GM06990 (cell line): ENCODE measurements at places on chromosomes 5 and 9.

DNA sequence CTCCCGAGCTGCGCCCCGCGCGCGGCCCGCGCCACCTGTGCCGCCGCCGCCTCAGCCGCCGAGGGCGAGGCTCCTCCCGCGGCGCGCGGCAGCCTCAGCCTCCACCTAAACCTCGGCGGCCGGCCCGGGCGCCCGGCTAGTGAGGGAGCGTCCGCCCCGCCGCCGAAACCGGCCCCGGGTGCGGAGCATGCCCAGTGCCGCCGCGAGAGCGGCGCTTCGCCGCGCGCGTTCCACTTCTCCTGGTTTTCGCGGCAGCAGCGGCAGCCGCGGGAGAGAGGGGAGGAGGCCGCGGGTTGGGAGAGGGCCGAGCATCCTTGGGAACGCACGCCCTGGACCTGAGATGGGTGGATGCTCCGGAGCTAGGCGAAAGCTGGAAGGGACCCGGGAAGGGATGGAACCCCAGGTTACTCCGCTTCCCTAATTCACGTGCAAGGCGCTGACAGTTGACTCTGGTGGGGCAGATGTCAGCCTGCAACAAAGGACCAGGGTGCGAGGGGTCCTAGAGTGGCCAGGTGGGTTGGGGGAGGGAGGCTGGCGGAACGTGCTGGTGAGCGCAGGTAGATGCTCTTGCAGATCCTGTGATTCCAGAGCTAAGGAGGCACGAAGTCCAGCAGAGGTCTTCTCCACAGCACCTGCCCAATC is at the start of gene CTNND2:
Gene CTNND2, minus strand, starts transcription at position 182 of the 642 bp plus-strand sequence. CDS start 593 bp downstream, outside the sequence.
- DNase-seq = peak; percentile 8

- no peak for DNase-seq
These were observed 1523.6 kb upstream of the WWC1 start for GRCh38 chr5:166767858-166768257.

GRCh38 chr9:135775911-135776310 is 73.9 kb downstream of the KCNT1 start:
- DNase-seq = no peak

DNA sequence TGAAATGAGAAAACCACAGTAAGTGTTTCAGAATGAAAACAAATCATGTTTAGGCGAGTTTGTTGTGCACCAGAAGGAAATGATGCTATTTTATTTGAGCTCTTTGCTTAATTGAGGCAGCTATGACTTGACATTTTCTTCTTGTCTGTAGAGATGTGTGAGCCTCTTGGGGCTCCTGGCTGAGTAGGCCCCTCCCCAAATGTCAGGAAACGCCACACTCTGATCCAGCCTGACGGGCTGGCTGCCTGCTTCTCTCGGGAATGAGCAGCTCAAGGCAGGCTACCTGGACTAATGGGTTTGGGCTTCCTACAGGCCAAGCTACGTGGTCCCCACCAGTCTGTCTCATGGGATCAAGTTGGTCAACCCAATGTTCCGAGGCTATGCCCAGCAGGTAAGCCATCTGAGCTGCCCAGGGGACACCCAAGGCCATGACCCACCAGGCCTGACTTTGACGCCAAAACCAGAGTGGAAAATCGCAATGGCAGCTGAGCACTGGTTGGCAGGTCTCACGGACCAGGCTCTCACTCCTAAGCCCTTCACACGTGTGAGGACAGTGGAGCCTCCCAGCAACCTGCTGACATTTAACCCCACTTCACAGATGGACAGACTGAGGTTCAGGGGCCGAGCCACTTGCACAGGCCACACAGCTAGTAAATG is 29.9 kb downstream of the USP20 start:
- DNase-seq = peak; percentile 23

GRCh38 chr9:117218951-117219350 is 195.9 kb downstream of the ASTN2 start:
- no peak for DNase-seq

- peak; percentile 89 for DNase-seq
These were observed at the start of gene FUBP3 for GRCh38 chr9:130578865-130579737. Gene FUBP3 (plus strand): TSS chr9:130579577. CDS start chr9:130579681, 104 bp downstream.

GRCh38 chr5:80037366-80037765 is 2.2 kb downstream of the THBS4 start:
- peak; percentile 9 for DNase-seq

DNA sequence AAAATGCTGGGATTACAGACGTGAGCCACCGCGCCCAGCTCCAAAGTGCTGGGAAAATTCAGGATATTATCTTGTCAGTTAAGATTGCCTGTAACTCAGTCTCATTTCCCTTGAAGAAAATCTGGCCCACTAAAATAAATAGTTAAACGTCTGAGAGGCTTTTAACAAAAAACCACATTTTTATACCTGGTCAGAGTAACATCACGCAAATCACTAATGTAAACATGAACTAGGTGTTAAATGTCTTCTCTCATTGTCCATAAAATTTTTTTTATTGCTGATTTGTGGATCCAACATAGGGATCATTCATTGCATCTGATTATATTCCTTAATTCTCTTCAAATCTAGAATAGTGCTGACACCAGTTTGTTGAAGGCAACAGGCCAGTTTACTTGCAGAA is 22.3 kb downstream of the CNOT6 start:
- DNase-seq = no peak

DNA sequence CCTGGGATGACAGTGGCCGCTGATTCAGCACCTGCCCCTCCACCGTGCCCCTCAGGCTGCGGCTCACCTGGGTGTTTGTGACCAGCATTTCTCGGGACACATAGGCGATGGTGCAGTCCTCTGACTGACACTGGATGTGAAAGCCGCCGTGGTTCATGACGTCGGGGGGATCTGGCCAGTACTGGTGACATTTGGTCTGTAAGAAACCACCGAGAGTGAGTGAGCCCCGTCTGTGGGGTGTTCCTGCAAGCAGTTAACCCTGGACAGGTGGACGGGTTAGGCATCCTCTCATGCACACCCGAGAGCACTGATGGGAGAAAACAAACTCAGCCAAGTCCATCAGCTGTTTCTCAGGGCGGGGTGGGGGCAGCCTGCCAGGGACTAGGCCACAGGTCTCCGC is 62.5 kb upstream of the EPB41L4B start:
- no peak for DNase-seq

GRCh38 chr5:139593716-139594319 is 32.7 kb downstream of the UBE2D2 start:
- DNase-seq = no peak

DNA sequence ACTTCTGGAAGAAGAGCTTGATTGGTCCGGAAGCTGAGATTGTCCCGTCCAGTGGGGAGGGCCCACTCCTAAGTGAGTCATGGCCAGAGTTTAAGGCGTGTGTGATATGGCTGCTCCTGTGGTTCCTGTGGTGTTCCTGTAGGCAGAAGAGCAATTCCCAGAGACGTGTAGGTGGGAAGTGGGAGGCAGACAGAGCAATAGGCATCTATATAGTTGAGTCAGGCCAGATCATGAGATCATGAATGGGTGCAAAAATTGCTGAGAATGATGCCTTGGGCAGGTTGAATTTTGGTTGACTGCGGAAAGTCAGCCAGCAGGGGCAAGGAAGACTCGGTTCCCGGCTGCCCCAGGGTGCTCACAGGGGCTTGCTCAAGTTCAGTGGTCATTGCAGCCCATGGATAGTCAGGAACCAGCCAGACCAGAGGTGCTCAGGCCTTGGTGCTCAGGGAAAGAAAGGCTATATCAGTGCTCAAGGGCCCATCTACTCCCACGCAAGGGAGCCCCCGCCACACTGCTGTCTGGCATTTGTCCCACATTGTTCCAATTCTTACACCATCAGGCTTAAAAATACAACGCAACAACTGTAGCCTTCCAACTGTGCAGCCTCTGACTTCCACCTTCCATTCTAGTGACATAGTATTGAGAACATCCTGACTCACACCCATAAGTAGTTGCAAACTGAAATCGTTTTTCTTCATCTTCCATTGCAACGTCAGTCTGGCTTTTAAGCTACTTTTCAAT is 21.0 kb upstream of the GSN start:
- no peak for DNase-seq

DNA sequence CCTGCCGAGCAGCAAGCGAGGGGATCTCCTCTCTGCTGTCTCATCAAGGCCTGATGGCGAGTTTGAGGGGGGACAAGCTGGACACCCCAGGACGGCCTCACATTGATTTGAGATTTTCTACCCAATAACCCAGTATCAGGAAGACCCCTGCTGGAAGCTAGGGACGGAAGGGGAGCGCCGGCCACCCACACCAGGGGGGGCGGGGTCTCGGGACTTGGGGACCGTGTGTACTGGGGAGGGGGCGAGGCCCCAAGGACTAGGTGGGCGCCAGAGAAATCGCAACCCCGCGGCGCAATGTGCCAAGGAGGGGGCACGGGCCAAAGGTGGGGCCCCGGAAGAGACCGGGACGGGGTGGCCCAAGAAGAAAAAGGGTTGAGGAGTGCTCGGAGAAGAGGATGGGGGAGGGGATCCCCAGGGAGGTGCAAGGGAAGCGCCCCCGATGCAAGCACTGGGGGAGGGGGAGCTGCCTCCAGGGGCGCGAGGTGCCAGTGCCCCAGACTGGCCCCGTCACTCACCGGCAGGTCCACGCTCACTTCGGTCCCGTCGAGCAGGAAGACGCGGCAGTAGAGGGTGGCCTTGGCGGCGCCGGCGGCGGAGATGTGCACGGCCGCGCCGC is 1.1 kb downstream of the EPB41L4B start:
- peak; percentile 22 for DNase-seq

- DNase-seq = no peak
These were observed 218.5 kb downstream of the TAF11L14 start for GRCh38 chr5:17852740-17853139.

- DNase-seq = no peak
These were observed 18.1 kb upstream of the ZNF484 start for GRCh38 chr9:92895812-92896436.

- no peak for DNase-seq
These were observed 7.8 kb downstream of the LPAR1 start for GRCh38 chr9:111030492-111030891.

DNA sequence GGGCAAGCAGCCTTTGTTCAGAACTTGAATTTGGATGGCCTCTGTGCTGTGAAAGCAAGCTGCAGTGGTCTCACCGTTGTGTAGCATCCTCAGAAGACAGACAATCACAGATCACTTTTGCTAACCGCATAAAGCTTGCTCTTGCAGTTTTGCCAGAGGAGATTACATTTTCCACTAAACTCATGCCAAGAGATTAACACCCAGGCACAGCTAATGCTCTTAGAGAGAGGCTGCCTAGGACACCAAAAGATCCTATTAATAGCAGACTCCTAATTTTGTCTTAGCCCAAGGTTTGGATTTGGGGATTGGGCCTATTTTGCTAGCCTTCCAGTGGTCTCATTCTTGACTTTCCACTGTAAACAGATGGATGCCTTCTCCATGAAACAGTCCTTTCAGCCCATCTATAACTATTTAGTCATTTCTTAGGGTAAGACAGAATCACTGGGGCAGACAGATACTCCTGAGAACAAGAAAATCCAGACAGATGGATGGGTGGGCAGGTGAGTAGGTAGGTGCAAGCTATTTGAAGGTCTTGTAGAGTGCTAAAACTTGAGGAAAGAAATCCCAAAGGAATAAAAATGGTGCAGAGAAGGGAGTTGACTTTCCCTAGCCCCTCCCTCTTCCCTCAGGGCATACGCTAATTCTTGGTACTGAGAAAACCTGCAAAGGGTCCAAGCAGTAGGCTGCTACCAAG is 506.2 kb downstream of the SPOCK1 start:
- DNase-seq = no peak

DNA sequence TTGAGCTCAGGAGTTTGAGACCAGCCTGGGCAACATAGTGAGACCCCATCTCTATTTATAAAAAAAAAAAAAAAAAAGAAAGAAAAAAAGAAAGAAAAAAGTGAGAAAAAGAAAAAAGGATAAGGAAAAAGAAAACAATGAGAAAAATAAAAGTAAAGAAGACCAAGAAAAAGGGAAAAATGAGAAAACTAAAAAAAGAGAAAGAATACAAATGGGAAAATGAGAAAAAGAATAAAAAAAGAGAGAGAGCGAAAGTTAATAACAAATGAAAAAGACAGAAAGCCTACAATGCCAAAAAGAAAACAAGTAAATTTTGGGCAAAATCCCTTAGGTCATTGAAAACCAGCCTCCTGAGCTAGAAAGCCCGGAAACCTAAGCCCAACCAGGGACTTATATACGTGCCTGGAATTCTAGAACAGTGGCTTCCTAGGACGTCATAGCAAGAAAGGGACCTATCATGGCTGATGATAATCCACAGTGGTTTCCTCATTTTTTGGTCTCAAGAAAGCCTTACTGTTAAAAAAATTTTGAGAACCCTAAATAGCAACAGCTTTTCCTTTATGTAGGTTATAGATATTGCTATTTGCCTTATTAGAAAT is 131.7 kb upstream of the CLINT1 start:
- no peak for DNase-seq

DNA sequence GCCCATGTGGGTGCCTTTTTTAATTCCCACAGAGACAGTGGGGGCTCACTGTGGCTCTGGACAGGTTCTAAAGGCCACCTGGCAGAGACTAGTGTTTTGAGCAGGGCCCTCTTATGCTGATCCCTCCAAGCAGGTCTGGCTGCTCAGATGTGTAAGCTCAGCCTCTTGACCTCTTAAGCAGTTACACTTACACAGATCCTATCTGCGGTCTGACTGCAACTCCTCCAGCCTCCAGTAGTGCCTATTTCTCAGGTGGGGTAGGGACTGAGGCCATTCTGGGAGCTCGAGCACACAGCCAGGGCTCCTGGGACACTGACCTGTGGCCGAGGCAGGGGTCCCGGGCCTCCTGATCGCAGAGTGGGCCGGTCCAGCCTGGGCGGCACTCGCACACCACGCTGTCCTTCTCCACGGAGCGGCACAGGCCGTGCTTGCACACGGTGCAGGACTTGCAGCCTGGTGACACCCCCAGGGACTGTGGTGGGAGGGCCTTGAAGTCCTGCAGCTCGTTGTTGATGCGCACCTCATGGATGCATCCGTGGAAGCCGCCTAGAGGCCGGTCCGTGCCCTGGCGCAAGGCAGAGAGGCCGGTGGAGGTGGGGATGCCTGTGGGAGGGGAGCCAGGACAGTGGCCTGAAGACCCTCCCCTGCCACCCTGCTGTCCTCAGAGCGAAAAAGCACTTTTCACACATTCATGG is 91.9 kb upstream of the PANK3 start:
- no peak for DNase-seq

DNA sequence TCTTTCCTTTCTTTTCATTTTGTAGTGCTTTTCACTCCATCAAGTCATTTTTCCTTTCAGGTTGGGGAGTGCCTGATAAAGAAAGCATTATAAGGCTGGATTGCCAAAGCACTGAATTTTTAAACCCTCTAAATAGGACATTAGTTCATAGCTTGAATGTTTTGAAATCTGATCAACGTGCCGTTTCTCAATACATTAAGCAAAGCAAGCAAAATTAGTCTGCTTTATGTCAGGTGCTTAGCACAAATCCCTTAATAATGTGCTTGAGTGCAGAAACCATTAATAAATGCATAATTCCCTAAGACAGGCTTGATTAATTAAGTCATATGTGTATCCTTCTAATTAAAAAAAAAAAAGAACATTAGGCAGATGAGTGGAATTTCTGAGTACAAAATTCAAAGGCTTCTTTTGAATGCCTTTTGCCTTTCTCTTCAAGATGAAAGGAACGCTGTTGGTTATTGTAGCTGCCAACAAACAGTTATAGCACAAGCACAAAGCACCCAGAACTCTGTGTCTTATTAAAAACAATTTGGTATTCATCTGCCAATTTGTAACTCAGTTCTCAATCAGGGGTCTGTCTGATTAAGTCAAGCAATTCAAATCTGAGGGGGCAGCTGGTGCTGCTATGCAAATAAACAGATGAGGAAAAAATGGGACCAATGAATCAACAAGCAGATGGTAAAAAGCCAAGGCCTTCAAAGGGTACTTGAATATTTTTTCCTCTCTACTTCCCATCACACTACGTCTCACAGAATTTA is 233.7 kb downstream of the TLE1 start:
- DNase-seq = no peak

- DNase-seq = no peak
These were observed 22.0 kb upstream of the ARHGEF28 start for GRCh38 chr5:73603998-73604397.

GRCh38 chr5:172622091-172623046 is 18.7 kb upstream of the NEURL1B start:
- no peak for DNase-seq
